ENCODE measurements at places on chromosomes 7 and 10. TPM values are rescaled to one million over a fixed set of nuclear protein-coding genes. Genes with fewer than 3 reads are reported as not detected.

GRCh38 chr7:124989911-124990310 lies 60.3 kb upstream of the POT1 start:
- DNase-seq: no peak

GRCh38 chr7:1197997-1198625 lies 34.6 kb upstream of the UNCX start:
- DNase-seq: no peak

- DNase-seq: no peak
These were observed 34.6 kb upstream of the AP5Z1 start for GRCh38 chr7:4740796-4741195.

Gene POT1
- 36.3 TPM for total RNA-seq

Gene GPR26
- not detected for total RNA-seq

GRCh38 chr7:121366852-121367431 lies 29.2 kb downstream of the FAM3C start:
- DNase-seq: no peak

Gene PIP
- total RNA-seq: not detected

DNA sequence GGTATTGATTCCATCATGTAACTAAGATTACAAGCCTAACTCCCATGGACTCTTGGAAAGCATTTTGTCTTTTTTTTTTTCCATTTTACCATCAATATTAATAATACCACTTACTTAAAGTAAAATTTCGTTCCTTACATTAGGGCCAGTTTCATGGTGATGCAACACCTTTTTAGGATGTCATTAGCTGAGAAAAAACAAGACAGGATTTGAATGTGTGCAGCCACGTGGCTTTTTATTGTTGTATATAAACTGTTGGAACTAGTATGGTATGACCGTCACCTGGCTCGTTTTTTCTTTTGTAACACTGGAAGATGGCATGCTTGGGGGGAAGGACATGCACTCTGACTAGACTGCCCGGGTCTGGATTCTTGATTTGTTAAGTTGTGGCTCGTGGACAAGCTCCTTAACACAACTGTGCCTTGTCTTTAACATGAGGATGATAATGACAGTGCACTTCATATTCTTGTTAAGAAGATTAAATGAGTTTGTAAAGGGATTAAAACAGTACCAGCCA lies 42.1 kb downstream of the ARHGAP21 start:
- no peak for DNase-seq

- DNase-seq: no peak
These were observed 158.4 kb downstream of the PAXIP1 start for GRCh38 chr7:154844499-154844898.

DNA sequence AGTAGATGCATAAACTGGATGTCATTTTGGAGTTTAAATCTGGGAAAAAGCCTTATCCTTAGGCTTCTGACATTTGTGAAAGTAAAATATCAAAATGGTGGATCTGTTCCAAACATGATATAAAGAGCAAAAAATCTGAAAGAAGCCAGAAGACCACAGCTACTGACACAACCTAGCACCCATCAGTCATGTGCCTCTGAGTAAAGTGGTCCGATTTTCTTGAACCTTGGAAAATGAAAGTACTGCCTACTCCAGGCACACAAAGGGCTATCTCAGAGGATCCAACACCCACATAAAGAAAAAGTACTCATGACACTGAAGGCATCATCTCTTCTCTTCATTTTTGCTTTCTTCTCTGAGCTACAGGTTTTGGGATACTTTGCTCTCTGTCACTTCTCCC lies 150.7 kb downstream of the KMT2E start:
- no peak for DNase-seq

- no peak for DNase-seq
These were observed 6.3 kb downstream of the MYOF start for GRCh38 chr10:93475871-93476270.

Gene CCL26
- not detected for total RNA-seq

Gene PHKG1
- total RNA-seq: 2.4 TPM

DNA sequence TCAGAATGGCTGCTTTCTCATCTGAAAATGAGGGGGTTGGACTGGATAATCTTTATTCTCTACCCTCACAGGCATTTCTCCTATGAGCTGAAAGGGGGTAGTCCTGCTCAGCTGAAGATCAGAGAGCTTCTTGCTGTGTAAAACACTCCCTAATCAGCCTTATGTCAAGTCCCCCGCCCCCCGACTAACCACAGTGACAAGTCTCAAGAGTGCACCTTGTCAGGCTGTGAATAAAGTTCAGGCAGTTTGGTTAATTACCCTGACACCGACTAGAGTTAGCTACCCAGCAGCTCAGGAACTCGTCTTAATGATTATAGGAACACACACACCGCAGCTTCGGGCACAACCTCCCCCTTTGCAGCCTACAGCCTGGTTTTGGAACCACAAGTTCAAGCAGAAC lies 513.7 kb downstream of the RPS24 start:
- DNase-seq: no peak

DNA sequence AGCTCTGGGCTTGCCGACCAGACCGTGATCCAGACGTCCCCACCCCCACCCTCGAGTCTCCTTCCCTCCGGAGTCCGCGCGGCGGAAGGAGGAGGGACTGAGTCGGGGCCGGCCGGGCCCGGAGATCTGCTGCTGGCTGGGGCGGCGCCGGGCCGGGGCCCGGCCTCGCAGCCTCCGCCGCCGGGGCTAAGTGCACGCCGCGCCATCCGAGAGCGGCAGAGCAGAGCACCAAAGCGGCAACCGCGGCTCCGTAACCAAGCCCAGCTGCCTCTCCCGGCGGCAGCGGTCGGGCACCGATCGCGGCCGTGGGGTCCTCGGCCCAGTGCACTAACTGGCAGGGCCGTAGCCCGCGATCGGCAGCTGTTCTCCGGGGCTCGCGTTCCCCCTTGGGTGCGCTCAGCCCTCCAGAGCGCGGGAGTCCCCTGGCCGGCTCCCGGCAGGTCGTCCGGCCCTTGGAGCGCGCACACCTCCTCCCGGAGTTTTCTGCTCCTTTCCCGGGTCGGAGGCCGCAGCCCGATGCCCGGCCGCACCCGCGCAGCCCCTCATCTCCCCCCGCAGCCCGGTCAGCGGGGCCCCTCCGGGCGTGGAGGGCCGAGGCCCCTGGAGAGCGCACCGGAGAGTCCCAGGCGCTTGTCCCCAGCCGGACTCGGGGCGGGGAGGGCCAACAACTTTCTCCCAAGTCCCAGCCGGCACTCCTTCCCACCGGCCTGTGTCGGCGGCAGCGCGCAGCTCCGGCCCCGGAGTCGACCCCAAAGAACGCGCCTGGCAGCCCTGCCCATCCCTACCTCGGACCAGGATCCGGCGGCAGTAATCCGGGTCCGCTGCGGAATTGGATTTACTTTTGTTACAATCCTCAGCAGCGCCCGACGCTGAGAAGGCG lies 799 bp downstream of the VAX1 start:
- DNase-seq: peak; percentile 42

Gene TTYH3
- total RNA-seq: 33.4 TPM

DNA sequence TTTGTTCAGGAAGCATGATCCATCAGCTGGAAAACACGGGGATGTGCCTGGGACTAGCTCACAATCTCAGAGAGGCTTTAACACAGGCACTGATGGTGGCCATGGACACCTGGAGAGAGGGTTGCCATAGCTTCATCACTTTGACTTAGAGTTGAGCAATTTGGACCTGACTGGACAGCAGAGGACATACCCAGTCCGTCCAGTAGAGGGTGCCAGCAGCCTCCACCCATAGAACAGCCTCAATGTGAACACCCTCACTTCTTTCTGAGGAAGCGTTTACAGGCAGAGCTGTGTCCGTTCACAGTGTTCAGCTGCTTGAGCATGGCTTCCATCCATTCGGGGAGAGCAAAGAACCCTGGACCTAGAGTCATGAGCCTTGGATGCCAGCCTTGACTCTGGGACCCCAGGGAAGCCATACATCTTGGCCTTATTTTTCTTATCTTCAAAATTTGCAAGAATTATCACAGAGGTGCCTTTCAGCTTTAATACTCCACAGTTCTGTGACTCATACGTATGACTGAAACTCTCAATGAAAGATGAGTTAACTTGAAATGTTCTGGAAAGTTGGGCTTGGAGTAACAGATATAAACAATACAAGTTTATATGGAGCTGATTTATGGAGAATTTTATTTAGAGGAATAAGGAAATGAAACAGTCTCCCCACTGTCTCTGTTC lies 302.9 kb upstream of the PODXL start:
- DNase-seq: peak; percentile 52

GRCh38 chr7:3887096-3887690 lies 586.1 kb downstream of the SDK1 start:
- no peak for DNase-seq

- no peak for DNase-seq
These were observed 2.0 kb downstream of the ANLN start for GRCh38 chr7:36391436-36392198.

DNA sequence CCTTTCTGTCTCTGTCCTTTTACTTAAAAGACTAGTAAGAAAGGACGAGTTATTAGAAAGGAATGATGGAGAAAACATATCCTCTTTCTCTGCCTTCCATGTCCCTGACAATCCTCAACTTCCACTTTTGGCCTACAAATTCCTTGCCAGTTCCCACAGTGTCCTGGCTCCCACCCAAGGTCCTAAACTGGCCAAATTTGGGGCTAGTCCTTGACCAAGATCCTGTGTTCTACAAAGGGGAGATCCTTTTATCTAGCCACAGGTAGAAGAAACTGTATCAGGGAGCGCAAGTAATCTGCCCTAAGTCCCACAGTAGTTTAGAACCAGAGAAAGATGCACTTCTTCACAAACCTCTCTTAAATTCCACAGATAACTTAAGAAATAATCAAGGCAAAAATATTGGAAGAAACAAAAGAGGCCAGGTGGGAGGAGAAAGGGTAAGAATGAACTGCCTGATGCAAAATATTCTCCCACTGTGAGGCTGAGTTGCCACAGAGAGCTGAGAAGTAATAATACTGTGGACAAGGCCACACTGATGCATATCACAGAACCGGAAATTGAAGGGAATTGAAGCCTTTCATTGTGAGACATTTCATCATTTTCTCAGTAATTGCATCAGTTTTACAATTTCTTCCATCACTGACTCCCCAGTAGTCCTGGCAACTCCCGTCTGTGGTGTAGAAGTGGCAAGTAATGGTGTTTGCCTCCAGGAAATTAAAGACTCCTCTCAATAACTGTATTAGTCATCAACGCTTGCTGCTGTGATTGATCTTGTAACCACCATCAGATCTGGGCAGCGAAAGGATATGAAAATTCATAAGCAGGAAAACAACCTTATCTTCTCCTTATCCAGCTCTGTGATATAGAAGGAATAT lies 47.2 kb downstream of the DNAJC12 start:
- no peak for DNase-seq

- no peak for DNase-seq
These were observed 3.7 kb upstream of the CYP3A43 start for GRCh38 chr7:99824091-99824490.

Gene FRAT1
- 11.7 TPM for total RNA-seq

DNA sequence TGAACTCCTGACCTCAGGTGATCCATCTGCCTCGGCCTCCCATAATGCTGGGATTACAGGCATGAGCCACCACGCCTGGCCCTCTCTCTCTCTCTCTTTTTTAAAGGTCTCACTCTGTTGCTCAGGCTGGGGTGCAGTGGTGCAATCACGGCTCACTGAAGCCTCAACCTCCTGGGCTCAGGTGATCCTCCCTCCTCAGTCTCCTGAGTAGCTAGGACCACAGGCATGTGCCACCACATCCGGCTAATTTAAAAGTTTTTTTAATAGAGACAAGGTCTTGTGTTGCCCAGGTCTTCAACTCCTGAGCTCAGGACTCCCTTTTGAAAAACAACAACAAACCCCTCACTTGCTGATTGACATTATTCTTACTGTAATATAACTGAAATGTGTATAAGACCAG lies 11.6 kb downstream of the PALD1 start:
- DNase-seq: no peak

DNA sequence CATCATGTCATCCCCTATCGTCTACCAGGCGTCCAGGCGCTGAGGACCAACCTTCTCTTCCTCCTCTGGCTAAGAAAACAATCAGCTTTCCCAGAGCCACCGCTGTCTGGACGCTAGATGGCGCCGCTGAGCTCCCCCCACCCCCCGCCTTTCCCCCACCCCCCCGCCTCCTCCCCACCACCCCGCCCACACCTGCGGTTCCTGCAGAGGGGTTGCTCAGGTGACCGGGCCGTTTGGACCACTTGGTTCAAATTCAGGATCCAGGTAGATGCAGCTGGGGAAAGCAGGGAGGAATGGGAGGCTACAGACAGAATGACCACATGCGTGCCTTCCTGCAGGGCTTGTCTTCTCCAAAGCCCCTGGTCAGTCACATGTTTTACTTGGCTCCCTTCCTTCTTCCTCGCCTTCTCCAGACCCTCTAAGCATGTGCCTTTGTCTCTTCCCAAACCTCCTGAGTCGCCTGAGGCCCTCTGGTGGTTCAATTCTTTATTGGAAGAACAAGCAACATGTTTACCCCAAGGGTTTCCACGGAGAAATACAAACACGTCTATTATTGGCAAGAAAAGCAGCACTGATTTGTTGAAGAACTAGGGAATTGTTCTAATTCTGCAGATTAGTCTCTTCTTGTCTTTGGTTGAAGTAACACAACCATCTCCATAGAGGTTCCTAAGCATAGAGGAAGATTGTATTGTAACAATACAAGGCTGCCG lies 24.7 kb downstream of the AOC1 start:
- DNase-seq: no peak

Gene TMEM139
- 1.1 TPM for total RNA-seq

- no peak for DNase-seq
These were observed 220.3 kb downstream of the STK31 start for GRCh38 chr7:23930312-23930711.

Gene AKR1C1
- total RNA-seq: 1.1 TPM

Gene TMEM229A
- not detected for total RNA-seq

GRCh38 chr7:36281945-36282717 lies 107.5 kb upstream of the ANLN start:
- DNase-seq: no peak

- no peak for DNase-seq
These were observed 10.0 kb downstream of the TMEM120A start for GRCh38 chr7:75984130-75985008.

Gene FAM185A
- total RNA-seq: 9.8 TPM

- no peak for DNase-seq
These were observed 81.1 kb upstream of the PRKG1 start for GRCh38 chr10:50992972-50993766.

DNA sequence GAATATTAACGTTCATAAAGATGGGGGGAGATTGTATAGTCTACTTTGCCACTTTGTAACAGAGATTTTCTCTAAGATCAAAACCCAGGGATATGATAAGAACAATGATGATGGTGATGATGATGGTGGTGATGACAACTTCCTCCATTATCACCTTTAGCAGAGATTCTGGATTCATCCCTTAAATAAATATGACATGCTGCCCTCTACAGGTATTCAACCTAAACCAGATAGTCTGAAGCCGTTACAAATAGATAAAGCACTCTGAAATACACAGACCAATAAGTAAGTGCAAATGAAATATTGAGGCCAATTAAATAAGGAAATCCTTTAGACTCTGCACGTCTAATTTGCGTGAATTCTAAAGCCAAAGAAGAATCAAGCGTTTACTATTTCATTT lies 211.5 kb downstream of the CREB5 start:
- DNase-seq: no peak

Gene CRPPA
- 1.1 TPM for total RNA-seq

GRCh38 chr10:89283936-89284475 lies 17.8 kb upstream of the IFIT2 start:
- no peak for DNase-seq

Gene LRRC17
- not detected for total RNA-seq

Gene ELN
- not detected for total RNA-seq

Gene UCN3
- not detected for total RNA-seq
